Naive thymus-derived CD4-positive, alpha-beta T cell (primary cell): ENCODE measurements at places on chromosomes 2 and 18. TPM values are rescaled to one million over a fixed set of nuclear protein-coding genes. Genes with fewer than 3 reads are reported as not detected.
A peak's percentile ranks its signal among the peaks of the same experiment; 100 is the strongest.

- DNase-seq: peak; percentile 78
- no peaks in the 10 kb centered on the region for H3K4me1 ChIP-seq
- no peaks in the 10 kb centered on the region for H3K27me3 ChIP-seq
- no peak overlapping the region for H3K27ac ChIP-seq
Measured at GRCh38 chr2:15577071-15577735, 14.5 kb upstream of the DDX1 start.

- no peaks in the 10 kb centered on the region for H3K27me3 ChIP-seq
- no peaks in the 10 kb centered on the region for H3K36me3 ChIP-seq
- no peak for DNase-seq
- peaks cover 6% of the 10 kb centered on the region for H3K4me1 ChIP-seq
Measured at GRCh38 chr2:170369894-170370293, 191.9 kb downstream of the MYO3B start.

- H3K36me3 ChIP-seq: no peaks in the 10 kb centered on the region
- H3K27me3 ChIP-seq: no peaks in the 10 kb centered on the region
- no peaks in the 10 kb centered on the region for H3K4me1 ChIP-seq
- no peak overlapping the region for H3K27ac ChIP-seq
Measured at GRCh38 chr2:214896274-214896673, 86.8 kb upstream of the BARD1 start.

- peak overlapping the region; percentile 88 for H3K27ac ChIP-seq
- no peaks in the 10 kb centered on the region for H3K36me3 ChIP-seq
- peak overlapping the region; percentile 84 for H3K4me3 ChIP-seq
- no peaks in the 10 kb centered on the region for H3K27me3 ChIP-seq
- H3K4me1 ChIP-seq: peaks cover 65% of the 10 kb centered on the region
- no peak for DNase-seq
Measured at GRCh38 chr2:101306410-101306809, 2.1 kb downstream of the RNF149 start.

- H3K27me3 ChIP-seq: no peaks in the 10 kb centered on the region
- no peak for DNase-seq
- no peaks in the 10 kb centered on the region for H3K36me3 ChIP-seq
- H3K4me3 ChIP-seq: no peak overlapping the region
- H3K27ac ChIP-seq: no peak overlapping the region
- H3K4me1 ChIP-seq: no peaks in the 10 kb centered on the region
Measured at GRCh38 chr18:48061781-48062570, 131.5 kb upstream of the SMAD2 start.

The AQP12A gene
- total RNA-seq: not detected in 2 replicates

The FKBP1B gene
- total RNA-seq: 0.53 TPM in 1 of 2 replicates, not detected in the other

DNA sequence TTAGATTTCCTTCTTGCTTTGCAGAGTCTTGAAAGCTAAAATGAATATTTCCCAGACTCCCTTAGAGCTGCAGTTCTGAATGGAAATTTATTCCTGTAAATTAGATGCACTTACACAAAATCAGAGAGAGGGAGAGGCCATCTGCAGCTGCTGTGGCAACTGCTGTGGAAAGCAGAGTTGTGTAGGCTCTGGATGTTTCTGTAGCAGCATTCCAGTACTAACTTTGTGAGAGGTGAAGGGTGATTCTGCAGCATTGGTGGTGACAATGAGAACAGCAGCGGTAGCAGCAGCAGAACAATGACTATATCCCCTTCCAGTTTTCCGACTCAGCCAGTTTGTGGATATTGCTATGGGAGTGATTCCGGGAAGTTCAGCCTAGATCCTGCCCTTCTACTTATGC, 433.0 kb upstream of the REG3G start:
- no peak for DNase-seq
- H3K27ac ChIP-seq: no peak overlapping the region
- no peaks in the 10 kb centered on the region for H3K36me3 ChIP-seq
- no peaks in the 10 kb centered on the region for H3K4me1 ChIP-seq
- no peaks in the 10 kb centered on the region for H3K27me3 ChIP-seq
